Stimulated activated CD8-positive, alpha-beta memory T cell treated with anti-CD3 and anti-CD28 coated beads, Interleukin-12 subunit alpha, Interleukin-12 subunit beta, amount 100 ng/mL, for 1 hour (primary cell): ENCODE measurements at places on chromosomes 7 and 10.

DNA sequence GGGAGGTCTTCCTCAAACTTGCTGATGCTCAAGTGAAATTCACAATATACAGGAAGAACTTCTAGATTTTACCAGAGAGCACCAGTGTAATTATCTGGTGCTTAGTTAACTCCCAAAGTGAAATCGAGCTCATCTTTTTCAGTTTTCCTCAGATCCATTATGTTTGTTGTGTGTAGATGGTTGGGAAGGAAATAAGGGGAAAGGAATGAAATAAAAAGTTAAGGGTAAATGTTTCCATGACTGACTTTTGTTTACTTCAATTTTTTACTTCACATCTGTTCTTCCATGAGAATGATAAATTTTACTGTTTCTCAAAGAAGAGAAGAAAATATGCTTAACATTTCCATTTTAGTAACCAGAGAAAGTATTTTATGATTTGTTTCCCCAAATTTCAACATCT lies 21.3 kb downstream of the FAM107B start:
- no peak for DNase-seq

DNA sequence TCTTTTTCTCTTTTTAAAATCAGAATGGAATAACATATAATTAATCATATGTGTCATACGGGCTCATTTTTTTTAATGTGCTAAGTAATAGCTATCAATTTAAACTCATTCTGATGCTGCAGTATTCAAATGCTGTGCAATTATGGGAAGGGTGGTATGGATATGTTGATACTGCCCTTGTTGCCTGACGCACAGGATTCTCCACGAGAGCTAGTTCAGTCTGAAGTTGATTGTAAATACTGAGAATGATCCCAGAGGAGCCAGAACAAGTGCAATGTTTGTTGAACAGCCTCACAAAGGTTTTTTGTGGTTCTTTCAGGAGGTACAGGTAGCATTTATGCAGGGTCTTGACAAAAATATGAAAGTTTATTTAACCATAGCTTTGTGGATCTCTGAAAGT lies 13.4 kb downstream of the NPY start:
- no peak for DNase-seq

DNA sequence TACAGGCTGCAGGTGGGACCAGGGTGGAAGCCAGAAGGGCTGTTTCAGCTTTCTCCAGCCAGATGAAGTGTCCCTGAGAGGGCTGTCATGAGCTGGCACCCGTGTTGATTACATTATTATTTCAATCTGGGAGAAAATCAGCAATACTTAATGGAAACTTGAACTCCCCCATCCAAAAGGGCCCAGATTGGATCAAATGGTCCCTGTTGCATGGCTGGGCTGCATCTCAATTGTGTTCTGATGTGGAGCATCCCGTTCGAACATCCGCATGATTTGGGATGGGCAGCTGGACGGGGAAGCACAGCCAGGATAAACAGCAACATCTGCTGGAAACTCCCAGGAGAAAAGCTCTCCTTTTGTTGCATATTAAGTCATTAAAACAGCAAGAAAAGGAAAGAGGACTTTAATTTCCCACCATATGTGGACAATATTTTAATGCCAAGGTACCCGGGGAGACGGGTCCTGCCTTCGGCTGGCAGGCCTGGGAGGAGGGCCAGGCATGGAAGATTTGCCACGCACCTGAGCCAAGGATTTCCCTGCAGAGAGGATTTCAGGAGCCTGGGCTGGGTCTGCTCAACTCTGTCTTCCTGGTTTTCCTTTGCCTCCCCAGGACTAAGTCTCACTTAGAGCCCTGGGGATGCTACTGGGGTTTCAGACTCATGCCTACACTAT lies 52.4 kb downstream of the NPTX2 start:
- DNase-seq: no peak

- DNase-seq: no peak
Observed at GRCh38 chr10:131354380-131354779, 42.9 kb upstream of the TCERG1L start.

- no peak for DNase-seq
Observed at GRCh38 chr7:116632384-116632783, 39.6 kb upstream of the MET start.

DNA sequence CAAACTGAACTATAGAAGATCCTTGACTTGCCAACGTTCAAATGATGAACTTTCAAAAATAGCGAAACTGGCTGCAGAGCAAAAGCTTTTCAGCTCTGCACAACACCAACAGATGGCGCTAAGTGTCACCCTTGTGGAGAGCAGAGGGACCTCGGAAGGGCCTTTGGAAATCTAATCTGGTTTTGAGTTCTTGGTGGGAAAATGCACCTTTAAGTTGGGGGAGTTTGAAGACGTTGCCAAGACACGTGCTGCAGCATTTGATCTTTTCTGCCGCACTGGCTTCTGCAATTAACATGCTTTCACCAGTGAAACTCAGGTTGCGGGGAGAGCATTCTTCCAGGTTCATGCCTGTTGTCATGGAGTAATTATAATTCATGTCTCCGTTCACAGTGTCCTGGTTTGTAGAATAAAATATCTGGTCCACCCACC lies 26.3 kb upstream of the WDR11 start:
- DNase-seq: no peak

GRCh38 chr10:26090026-26090425 lies 126.5 kb upstream of the GAD2 start:
- DNase-seq: no peak

DNA sequence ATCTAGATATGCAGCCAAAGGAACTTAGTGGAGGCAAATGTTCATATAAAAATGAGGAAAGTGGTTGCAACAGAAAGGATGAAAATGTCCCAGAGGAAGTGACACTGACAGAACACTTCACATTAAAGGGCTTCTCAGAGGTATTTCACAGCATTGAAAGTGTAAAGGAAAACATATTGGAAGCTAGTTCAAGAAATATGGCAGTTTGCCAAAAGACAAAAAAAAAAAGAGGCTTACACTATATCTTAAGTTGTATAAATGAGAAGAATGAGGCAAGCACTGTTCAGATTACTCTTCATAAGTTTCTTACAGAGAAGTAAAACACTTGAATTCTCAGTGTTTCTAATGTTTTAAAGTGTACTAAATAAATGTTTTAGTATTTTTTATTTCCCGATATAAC lies 20.1 kb downstream of the RUNDC3B start:
- DNase-seq: no peak

GRCh38 chr10:21972584-21972983 lies 30.9 kb downstream of the DNAJC1 start:
- no peak for DNase-seq

- DNase-seq: no peak
Observed at GRCh38 chr10:34346516-34347100, 468.5 kb downstream of the PARD3 start.

GRCh38 chr7:50156706-50157105 lies 63.7 kb upstream of the ZPBP start:
- no peak for DNase-seq

DNA sequence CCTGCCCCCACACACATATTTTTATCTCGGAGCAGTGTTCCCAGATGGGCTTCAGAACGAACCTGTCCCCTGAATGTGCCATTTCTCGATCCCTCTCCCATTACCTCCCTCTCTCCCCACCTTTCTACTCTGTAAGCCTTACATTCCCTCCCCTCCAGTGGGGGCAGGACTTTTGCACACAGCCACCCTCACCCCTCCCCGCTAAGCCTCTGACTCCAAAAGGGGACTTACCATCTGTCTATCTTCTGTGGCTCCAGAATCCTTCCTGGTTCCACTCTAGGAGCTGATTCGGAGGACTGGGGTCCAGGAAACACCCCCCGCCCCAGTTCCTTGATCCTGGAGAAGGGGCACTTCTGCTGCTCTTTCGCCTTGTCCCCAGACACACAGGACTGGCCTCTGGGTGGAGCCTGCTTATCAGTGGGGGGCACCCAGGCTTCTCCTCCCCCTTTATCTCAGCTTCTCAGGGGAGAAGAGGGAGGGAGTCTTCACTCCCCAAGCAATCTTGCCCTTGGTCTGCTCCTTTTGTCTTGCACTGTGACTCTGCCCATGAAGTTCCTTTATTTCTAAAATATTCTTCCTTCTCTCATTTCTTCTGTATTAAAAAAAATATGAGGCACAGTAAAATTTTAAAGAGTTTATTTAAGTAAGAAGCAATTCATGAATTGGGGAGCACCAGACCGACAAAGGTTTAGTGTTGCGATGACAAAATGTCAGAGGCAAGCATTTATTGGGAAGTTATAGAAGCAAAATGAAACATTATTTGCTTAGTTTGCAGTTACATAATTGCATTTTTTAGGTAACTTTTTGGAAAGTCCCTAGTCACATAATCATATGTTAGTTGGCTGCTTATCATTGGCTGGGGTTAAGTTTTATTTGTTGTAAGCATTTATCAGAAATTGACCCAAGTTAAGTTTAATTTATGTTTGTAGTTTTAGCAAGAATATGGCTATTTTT lies at the start of gene KEL:
KEL (minus strand) TSS at position 391 of the 954 bp plus-strand sequence; CDS start at position 234, 157 bp downstream.
- no peak for DNase-seq

- DNase-seq: no peak
Observed at GRCh38 chr10:44016589-44017482, 368.1 kb downstream of the CXCL12 start.

DNA sequence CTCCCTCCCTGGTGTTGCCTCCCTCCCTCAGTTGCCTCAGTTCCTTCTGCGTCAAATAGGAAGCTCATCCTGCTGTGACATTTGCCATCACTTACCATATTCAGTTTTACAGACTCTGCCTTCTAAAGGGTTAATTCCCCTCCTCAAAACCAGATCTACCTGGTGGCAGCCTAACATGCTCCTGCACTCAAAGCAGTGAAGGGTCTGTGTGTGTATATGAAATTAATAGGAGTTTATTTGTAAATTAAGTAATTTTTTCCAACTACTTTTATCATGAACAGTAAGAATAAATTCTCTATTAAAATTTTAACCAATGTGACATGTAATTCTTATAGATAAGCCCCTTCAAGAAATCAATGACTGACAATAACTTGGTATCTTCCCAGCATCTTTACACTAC lies 158.6 kb upstream of the INSYN2A start:
- no peak for DNase-seq

- DNase-seq: no peak
Observed at GRCh38 chr7:12715372-12716133, 28.1 kb downstream of the ARL4A start.

DNA sequence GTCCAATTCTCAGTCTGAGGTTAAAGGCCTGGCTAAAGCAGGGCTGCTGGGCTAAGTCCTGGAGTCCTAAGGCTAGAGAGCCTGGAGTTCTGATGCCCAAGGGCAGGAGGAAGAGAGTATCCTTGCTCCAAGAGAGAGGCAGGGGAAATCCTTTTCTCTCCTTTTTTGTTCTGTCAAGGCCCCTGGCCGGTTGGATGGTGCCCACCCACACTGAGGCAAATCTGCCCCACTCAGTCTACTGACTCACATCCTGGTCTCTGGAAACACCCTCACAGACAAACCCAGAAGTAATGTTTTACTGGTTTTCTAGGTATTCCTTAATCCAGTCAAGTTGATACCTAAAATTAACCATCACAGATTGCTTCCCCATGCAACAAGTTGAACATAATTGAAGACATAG lies 23.0 kb downstream of the ZNF518A start:
- DNase-seq: no peak

- no peak for DNase-seq
Observed at GRCh38 chr7:7972128-7972527, 3.5 kb downstream of the GLCCI1 start.

DNA sequence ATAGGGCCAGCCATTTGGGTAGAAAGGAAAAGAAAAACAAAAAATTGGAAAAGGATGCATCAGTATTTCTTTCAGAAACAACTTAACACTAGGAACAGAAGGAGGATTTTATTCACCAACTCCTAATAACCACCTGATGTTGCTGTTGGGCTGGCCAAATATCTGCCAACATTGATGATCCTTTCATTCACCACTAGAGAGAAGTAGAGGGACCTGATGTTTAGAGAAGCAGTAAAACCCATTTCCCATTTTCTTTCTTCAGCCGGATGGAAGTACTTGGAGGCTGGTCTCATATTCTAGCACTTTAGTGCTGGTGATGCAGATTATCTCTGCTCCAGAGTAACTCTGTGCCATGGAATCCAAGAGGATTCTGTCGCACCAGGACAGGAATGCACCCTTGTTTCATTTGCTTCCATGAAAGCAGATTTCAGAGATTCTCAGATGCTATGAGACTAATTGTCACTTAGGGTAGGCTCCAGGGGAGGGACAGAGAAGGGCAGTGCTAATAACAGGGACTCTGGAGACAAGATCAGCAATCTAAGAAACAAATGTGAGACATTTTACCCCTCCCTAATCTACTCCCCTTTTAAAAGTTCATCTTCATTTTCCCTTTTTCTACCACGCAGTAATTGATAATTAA lies 3.1 kb downstream of the KLLN start:
- no peak for DNase-seq

DNA sequence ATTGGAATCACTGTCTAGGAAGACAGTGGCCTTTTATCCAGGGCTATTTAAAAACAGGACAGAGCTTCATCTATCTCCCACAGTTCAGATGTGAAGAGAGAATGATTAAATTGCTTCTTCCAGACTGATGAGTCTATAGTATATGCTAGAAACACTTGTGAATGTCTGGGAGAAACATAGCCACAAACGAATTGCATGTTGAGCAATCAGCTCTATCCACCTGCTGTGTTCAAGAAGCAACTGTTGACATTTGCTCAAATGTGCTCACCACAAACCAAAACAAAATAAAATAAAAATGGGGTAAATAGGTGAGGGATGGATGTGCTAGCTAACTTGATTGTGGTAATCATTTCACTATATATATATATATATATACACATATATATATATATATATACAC lies 195.1 kb downstream of the HECW1 start:
- no peak for DNase-seq

- DNase-seq: no peak
Observed at GRCh38 chr7:36348256-36348655, 41.4 kb upstream of the ANLN start.

- no peak for DNase-seq
Observed at GRCh38 chr10:48610585-48611093, 5.8 kb upstream of the ARHGAP22 start.

DNA sequence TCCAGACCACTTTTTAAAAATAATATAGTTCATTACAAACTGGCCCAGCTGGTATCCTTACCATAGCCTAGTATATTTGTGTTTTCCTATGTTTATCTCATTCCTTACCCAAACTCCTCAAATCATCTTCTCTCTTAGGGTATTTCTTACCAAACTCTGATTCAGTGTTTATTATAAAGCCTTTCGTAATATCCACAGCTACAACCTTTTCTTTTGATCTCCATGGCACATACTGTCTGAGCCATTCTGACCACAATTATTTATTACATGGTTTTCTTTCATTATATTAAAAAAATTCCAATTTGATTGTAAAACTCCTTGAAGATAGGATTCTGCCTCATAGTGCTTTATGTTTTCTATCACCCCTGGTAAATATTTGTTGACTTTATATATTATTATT lies 94.2 kb downstream of the LRMDA start:
- no peak for DNase-seq

- no peak for DNase-seq
Observed at GRCh38 chr7:101950450-101951119, 133.2 kb downstream of the CUX1 start.
